T-helper 17 cell (primary cell): ENCODE measurements at places on chromosomes 12 and 14. TPM values are rescaled to one million over a fixed set of nuclear protein-coding genes. Genes with fewer than 3 reads are reported as not detected.

TDP1 gene
- 50.5 TPM for total RNA-seq

SYNDIG1L gene
- not detected for total RNA-seq

OAS2 gene
- total RNA-seq: 35.4 TPM

LAG3 gene
- 3.8 TPM for total RNA-seq

WASHC3 gene
- 37.6 TPM for total RNA-seq

KIF5A gene
- 0.63 TPM for total RNA-seq
